Stomach (tissue), 19 donors: ENCODE measurements at places on chromosomes 11 and 22. TPM values are rescaled to one million over a fixed set of nuclear protein-coding genes. Genes with fewer than 3 reads are reported as not detected.

GRCh38 chr22:46201059-46201757, 48.9 kb downstream of the CDPF1 start:
- peaks cover 54% of the 10 kb centered on the region for H3K36me3 ChIP-seq
- H3K4me3 ChIP-seq = no peak overlapping the region
- H3K4me1 ChIP-seq = peaks cover 15% of the 10 kb centered on the region
- no peak for DNase-seq
- H3K27me3 ChIP-seq = no peaks in the 10 kb centered on the region

The DGAT2 gene
- total RNA-seq = not detected

The NPTXR gene
- 4.1 TPM for total RNA-seq

The GDPD4 gene
- total RNA-seq = not detected
